Stimulated activated CD4-positive, alpha-beta T cell treated with anti-CD3 and anti-CD28 coated beads, Interleukin-1b, Interleukin-23, amount 100 ng/mL, for 1 hour (primary cell): ENCODE measurements at places on chromosomes 1 and 21.

GRCh38 chr1:41994195-41994894, 75.6 kb upstream of the HIVEP3 start:
- no peak for DNase-seq

DNA sequence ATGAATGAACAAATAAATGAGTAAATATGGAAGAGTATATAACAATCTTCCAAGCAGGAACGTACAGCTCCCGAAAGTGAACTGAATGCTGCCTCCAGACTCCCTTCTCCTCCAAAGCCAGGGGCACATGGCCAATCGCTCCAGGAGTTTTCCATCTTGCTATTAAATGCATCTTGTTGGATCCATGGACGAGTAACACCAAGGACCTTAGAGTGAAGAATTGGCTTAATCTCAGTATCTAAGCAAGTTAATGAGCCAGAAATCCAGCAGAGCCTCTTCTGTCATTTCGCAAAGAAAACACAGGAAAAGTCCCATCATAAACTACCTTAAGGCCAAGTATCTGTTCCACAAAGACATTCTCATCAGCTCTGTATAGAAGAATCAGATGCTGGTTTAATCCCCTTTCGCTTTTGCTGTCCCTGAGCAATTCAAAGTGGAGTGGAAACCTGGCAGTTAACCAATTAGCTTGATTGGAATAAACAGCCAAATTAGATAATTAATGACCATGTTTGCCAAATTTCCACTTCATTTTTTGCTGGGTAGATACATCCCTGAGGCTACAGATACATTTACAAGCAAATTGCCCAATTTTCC, 116.0 kb downstream of the MIS18A start:
- DNase-seq, result no peak

DNA sequence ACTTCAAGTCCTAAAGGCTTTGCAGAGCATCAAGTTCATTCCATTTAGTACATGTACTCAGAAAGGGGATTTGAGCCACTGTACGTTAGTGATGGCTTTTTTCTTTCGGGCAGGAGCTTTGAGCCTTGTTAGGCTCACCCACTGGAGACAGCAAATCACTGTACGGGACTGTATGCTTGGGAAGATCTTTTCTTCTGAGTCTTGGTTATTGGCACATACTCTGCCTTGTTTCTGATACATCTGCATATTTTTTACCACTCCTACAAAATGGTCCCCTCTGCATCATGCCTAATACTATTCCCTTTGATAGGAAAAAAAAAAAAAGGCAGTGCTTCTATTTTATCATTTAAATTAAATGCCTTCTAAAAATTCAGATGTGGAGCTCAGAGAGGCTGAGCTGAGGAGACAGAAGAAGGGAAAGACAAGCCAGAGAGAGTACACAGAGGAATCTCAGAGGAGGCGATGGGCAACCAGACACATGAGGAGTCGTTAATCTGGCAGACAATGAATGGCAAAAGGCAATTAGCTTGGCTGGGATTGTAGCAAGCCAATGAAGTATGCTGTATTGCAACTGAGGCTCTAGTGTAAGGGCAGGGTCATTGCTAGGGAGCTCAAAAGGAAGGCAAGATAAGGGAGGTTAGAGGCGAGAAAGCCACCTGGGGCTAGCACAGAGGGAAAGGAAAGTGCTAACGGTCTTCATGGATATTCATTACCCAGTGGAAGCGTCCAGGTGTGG, 39.4 kb downstream of the PHC2 start:
- DNase-seq, result no peak

DNA sequence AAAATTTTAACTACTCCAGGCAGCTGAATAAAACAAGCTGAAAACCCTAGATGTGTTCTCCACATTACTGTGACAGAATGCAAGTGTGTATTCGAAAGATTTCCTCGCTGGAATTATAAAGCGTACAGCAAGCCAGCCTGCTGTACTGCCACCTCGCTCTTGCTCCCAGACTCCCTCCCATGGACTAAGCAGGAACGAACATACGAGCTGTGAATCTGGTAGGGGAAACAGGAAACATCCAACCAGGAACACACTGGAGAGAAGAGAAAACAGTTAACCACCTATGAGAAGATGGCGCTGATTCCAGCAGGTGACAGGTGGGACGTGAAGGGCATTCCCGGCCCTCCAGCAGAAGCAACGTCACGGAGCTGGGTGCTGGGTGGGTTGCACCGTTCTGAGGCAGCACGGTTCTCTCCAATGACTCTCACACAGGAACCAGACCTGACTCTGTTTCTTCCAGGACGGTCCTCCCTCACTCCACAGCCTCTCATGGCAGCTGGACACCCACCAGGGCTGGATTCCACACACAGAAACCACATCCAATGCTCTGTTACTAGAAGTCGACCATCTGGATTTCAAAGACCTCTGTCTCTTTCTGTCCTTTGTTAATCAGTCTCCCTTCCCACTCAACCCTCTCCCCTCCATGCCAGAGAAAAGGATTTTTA, 219.2 kb downstream of the RERE start:
- DNase-seq, result no peak

- no peak for DNase-seq
These were observed 73.9 kb downstream of the RAB3GAP2 start for GRCh38 chr1:220198186-220199005.

DNA sequence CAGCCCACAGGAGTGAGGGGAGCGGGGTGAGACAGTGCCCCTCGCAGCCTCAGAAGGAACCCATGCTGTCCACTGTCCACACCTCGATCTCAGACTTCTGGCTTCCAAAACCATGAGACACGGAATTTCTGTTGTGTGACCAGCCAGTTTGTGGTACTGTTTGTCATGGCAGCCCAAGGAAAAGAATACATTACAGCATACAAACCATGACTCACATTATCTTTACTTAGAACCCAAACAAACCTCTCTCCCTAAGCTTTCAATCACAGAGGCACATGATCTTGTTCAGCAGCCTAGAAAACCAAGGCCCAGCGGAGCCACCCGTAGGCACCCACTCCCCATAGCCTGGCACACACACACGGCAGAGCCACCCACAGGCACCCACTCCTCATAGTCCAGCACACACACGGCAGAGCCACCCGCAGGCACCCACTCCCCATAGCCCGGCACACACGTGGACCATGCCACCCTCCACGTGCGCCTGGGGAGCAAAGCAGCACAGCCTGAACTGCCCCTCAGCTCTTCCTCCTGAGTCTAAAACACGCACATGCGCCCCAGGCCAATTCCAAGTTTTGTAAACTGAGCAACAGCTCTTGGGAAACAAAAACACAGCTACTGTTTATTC, 458 bp upstream of the KRTAP10-4 start:
- no peak for DNase-seq

- DNase-seq, result no peak
These were observed 275.2 kb upstream of the NEGR1 start for GRCh38 chr1:72557446-72558049.

GRCh38 chr1:95169548-95169947, 52.4 kb downstream of the TLCD4 start:
- no peak for DNase-seq

DNA sequence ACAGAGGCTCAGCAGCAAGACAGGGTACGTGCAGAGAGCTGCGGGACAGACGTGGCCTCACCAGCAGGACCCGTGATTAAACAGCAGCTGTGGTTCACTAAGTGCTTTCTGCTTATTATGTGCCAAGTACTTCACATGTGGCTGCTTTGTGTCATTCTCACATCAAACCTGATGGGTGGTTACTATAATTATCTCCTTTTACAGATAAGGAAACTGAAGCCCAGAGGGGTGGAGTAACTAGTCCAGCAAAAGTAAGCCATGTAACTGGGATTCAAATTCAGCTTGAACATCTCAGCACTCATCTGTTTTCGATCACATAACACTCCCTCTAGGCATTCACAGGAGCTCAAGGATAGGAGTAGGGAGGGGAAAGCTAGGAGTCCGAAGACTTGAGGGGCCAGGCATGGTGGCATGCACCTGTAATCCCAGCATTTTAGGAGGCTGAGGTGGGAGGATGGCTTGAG, 50.8 kb upstream of the CLIC4 start:
- DNase-seq, result no peak

DNA sequence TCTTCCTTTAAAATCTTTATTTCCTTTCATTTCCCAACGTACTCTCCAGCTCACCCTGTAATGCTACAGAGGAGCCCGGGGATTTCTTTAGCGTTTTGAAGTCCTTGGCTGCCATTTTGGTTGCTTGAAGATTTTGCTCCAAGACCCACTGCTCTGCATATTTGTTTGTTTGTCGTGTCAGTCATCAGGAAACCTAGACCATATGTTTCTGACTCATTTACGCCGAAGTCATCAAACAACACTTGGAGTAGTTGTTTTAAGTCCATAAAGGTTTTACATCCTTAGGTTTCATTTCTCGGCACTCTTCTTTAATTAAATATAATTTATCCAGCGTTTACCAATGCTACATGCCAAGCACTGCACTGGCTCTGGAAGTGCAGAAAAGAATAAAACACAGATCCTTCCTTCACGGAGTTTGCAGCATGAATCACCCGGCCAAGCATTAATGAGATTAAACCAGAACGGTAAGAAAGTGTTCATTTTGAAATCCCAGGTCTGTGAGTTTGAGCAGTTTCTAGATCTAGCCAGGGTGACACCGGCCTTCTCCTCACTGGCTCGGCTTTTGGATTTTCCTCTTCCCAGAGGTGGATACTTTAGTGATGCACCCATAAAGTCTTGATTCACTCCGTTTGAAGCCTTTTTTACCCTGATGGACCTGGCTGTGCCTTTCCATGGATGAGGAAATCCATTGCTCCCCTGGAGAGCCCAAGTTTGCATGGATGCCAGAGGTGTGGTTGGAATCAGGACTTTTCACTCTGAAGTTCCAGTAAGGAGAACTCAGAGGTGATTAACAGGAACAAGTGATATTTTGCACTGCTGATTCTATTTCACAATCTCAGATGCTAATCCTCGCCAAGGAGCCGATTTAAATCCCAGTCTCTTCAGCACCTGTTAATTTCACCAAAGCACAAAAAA, 109.3 kb downstream of the KAZN start:
- no peak for DNase-seq

GRCh38 chr1:205247130-205247921, 19.6 kb downstream of the TMCC2 start:
- no peak for DNase-seq

DNA sequence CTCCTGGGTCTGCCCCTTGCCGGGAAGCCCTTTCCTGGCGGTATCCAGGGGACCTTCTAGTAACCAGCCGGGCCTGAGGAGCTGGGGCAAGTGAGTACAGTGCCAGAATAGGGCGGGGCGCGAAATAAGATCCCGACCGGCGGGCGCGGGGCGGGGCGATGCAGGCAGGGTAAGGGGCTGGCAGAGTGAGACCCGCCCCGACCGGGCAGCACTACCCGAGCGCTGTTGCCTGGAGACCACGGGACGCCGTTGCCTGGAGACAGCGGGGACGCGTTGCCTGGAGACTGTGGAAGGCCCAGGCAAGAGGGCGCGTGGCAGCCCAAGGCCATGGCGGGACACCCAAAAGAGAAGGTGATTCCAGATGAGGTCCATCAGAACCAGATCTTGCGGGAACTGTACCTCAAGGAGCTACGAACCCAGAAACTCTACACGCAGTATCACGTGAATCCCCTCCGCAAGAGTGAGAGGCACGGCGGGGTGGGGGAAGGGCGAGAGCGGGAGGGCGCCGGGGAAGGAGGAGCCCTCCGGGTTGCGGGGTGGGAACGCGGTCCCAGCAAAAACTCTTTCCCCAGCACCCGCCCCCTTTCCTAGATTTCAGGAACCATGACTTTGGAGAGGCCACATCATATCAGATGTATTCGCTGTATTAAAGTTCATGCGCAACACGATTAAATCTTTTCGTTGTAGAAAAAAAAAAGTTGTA, 24.3 kb downstream of the EBNA1BP2 start:
- DNase-seq, result no peak

GRCh38 chr1:78441921-78442320, 48.9 kb upstream of the PTGFR start:
- DNase-seq, result no peak

- no peak for DNase-seq
These were observed 216.9 kb upstream of the SAMSN1 start for GRCh38 chr21:14762734-14763694.
